ENCODE measurements at places on chromosomes 6 and 20. TPM values are rescaled to one million over a fixed set of nuclear protein-coding genes. Genes with fewer than 3 reads are reported as not detected.

KIFC1 gene
- 48.7 TPM for total RNA-seq

NHLRC1 gene
- total RNA-seq = 2.3 TPM

CD93 gene
- 495 TPM for total RNA-seq

APMAP gene
- total RNA-seq = 105 TPM

ISM1 gene
- not detected for total RNA-seq

LY6G6C gene
- not detected for total RNA-seq

DNAJC5 gene
- total RNA-seq = 76.5 TPM

EBF4 gene
- 1.0 TPM for total RNA-seq

CAPN11 gene
- total RNA-seq = 1.6 TPM

C6orf163 gene
- total RNA-seq = 4.6 TPM

Data from thoracic aorta endothelial cell (primary cell).